Astrocyte of the hippocampus (primary cell): ENCODE measurements at places on chromosomes 1 and 21.

DNA sequence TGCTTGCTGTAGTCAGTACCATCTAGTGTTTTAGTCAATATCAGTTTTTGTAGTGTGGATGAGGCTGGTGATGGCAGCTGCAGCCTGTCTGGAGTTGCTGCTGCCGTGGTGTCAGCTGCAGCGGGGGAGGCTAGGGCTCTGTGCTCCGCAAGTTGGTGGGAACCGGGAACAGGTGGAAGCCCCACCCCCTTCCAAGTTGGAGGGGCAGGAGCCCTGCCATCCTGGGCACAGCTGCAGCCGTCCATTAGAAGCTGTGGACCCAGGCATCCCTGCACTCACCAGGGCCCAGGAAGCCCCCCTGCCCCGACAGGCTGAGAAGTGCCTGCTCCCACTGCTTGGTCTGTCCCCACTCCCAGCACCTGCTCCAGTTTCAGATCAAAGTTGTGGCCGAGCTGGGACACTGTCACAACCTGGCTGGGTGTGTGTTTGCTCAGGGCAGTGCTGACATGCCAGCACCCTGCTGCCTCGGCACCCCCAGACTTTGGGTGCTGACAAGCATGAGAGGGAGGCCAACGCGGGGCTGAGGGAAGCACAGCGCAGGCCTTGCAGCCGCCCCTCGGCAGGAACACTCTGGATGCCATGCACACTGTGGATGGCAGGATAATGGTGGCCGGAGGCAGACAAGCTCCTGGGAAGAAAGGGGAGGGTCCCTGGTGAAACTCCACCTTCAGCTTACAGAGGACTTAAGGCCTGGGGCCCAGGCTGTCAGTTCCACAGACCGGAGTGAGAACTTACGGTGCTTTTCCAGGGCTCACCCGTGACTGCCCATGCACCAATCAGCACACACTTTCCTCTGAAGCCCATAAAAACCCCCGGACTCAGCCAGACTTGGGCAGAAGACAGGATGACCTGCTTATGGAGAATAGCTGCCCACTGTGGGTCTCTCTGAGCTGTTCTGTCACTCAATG lies 86.9 kb downstream of the ADARB1 start:
- no peak for DNase-seq

DNA sequence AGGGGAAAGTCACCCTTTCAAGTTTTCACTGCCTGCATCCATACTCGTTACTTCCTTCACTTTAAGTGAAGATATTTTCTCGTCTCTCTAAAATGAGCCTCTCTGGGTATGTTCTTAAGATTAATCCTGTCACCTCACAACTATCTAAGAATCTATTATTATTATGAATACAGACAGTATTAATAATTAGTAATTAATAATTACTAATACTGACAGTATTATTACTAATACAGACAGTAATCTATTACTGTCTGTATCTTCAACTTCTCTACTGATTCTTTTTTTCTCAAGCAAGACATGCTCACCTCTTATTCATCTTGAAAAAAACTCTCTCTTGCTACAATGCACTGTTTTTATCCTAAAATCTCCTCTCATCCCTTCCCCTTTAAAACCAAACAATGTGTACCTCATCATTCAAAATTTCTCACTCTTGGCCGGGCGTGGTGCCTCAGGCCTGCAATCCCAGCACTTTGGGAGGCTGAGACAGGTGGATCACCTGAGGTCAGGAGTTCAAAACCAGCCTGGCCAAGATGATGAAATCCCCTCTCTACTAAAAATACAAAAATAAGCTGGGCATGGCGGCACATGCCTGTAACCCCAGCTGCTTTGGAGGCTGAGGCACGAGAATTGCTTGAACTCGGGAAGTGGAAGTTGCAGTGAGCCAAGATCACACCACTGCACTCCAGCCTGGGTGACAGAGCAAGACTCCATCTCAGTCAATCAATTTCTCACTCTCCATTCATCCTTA lies 7.8 kb downstream of the NRDC start:
- no peak for DNase-seq

- peak; percentile 94 for DNase-seq
These were observed at the start of gene DOCK7 for GRCh38 chr1:62687903-62688686. Gene DOCK7, minus strand, starts transcription at chr1:62688386. Its CDS starts 122 bp downstream, at chr1:62688264.

GRCh38 chr1:157073944-157074685 lies 25.5 kb downstream of the ETV3L start:
- peak; percentile 58 for DNase-seq

GRCh38 chr1:116777831-116778830 lies 23.9 kb downstream of the CD2 start:
- peak; percentile 85 for DNase-seq

DNA sequence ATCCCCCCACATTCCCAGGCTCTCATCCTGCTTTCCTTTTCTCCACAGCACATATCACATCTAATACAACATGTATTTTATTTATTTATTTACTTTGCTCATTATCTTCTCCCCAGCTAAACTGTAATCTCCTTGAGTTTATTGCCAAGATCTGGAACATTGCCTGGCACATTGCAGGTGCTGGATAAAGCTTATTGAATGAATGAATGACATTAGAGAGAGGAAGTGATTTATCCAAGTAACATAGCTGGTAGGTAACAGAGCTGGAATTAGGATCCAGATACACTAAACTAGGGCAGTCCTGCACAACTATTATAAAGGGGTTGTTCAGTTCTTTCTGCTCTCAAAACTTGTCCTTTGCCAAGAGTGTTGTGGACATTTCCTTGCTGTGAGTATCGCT lies 8.6 kb upstream of the PTAFR start:
- DNase-seq: no peak

GRCh38 chr1:204703826-204704612 lies 18.5 kb upstream of the LRRN2 start:
- DNase-seq: no peak

DNA sequence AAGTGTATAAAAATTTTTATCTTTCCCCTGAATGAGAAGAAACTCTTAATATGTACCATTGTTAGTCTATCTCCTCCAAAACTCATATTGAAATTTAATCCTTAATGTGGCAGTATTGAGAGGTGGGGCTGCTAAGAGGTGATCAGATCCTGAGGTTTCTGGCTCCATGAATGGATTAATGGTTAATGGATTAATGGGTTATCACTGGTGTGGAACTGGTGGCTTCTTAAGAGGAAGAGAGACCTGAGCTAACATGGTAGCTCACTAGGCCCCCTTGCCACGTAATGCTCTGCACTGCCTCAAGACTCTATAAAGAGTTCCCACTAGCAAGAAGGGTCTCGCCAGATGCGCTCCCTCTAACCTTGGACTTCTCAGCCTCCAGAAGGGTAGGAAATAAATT lies 70.6 kb upstream of the ZBTB18 start:
- no peak for DNase-seq

GRCh38 chr1:166114419-166114818 lies 52.4 kb downstream of the FAM78B start:
- no peak for DNase-seq

GRCh38 chr1:222786121-222786520 lies 28.7 kb upstream of the DISP1 start:
- DNase-seq: peak; percentile 11

DNA sequence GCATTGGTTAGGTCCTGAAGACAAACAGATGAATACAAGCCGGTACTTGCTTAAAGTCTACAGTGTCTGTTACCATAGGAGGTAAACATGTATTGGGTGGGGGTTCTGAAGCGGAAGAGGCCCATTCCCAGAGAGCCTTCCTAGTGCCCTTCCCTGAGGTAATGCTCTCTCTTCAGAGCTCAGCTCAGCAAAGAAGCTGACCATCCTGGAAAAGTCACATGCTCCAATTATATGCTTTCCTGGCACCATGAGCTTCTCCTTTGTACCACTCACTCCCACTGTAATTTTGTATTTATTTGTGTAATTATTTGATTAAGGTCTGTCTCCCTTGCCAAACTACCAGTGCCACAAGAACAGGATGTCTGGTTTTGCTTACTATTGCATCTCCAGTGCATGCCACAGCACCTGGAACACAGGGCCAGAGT lies 42.0 kb downstream of the RAB3B start:
- DNase-seq: no peak

DNA sequence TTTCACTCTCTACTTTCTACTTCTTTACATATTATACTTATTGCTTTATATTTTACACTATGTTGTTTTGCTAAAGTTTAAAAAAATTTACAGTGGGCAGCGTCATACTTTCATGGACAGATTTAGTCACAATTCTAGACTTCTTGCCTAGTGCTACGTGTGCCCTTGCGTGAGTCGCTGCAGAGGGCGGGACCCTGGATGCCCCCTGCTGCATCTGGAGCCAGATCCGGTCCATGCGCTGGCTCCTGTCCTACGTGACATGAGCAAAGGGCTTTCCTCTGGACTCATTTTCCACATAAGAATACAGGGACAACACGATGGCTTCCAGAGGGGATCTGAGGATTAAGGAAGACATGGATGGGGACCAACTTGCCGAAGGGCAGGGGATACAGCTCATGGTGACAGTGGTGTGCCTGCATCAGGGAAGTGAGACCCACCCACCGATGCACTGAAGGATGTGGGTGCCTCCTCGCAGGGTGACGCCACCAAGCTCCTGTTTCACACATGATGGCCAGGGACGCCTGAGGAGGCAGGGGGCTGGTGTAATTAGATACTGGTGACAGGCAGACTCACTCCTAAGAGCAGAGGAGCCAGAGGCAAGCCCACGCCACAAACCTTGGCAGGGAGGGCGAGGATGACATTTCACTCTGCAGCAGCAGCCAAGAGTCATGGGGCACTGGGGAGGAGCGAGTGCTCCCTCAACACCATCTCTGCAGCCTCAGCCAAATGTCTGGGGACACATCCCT lies 86.6 kb downstream of the DMRTB1 start:
- DNase-seq: no peak

DNA sequence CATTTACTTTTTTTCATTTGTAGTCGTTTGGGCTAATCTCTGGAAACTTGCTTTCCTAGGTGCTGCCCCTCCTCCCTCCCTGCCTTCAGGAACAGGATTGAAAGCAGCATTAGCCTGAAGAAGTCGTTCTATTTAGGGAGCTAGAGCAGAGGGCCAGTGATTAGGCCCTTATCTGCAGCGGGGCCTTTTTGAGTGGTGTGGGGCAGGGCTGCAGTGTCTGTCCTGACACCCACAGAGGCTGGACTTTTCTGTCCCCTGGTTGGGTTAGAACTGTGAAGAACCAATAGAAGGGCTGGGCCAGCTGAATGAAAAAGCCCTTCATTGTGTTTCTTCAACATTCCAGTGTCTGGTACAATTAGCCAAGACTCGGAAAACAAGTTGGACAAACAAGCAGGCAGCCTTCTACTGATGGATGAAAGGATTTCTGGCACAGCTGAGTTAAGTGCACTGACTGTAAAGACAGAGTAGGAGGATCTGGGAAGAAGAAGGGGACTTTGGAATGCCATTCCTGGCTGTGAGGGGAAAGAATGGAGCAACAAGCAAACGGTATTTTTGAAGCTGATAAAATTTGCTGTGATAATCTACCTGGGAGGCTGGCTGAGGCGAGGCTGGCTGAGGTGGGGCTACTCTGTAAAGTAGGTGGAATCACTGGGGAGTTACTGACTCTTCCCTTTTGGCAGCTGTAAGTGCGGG lies 9.7 kb downstream of the MACF1 start:
- DNase-seq: peak; percentile 79

DNA sequence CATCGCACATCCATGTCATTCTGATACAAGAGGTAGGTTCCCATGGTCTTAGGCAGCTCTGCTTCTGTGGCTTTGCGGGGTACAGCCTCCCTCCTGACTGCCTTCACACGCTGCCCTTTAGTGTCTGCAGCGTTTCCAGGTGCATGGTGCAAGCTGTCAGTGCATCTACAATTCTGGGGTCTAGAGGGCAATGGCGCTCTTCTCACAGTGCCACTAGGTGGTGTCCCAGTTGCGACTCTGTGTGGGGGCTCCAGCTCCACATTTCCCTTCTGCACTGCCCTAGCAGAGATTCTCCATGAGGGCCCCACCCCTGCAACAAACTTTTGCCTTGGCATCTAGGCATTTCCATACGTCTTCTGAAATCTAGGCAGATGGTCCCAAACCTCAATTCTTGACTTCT lies 138.2 kb upstream of the BRINP3 start:
- no peak for DNase-seq

GRCh38 chr21:42524341-42525028 lies 10.8 kb downstream of the SLC37A1 start:
- DNase-seq: peak; percentile 78

DNA sequence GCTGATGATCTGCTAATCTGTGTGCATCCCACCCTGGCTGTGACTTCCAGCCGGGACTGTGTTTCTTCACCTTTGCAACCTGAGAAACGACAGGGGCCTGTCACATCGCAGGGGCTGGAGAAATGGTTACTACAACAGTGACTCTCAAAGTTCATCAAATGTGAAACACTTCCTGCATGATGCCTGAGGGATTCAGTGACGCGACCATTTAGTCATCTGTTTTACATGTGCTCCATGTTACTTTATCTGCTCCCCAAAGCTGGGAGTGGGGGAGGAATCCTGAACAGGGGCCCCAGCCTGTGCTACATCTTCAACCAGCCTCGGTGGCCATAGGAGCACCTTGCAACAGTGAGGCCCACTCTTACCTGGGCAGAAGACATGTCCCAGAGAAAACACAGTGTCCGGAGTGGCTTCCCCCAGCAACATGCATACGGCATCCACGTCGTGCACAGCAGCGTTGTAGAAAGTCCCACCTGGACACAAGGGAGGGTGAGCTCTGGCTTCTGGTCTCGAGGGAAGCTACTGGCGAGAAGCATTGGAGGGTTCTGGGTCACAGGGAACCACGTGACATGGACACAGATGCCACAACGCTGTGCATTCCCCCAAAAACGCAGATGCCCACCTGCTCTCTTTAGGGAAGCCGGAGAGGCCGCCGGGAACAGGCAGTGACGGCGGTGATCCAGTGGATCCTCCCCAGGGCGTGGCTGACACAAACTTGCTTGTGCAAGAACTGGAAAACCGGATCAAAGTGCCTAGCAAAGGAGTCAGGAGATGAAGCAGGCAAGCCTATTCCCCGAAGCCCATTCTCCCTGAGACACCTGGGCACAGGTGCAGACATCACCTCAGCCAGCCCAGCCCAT lies 9.6 kb upstream of the CCDC27 start:
- no peak for DNase-seq

DNA sequence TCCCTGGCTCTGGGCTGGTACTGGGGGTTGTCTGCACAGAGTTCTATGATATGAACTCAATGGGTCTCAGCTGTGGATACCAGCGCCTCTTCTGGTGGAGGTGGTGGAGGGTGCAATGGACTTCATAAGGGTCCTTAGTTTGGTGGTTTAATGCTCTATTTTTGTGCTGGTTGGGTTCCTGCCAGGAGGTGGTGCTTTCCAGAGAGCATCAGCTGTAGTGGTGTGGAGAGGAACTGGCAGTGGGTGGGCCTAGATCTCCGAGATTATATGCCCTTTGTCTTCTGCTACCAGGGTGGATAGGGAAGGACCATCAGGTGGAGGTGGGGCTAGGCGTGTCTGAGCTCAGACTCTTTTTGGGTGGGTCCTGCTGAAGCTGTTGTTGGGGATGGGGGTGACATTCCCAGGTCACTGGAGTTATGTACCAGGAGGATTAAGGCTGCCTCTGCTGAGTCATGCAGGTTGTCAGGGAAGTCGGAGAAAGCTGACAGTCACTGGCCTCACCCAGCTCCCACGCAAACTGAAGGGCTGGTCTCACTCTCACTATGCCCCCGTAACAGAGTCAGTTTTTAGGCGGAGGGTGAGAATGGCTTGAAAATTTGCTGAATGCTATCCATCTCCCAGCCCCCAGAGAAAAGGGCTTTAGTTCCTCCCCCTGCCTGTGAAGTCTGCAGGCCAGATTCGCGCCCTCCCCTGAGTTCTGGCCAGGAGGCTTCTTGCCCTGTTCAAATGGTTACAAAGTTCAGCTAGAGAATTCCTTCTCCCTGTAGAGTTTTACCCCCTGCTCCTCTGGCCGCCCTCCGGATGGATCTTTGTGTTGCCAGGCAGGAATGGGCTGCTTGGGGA lies 902.9 kb downstream of the LTN1 start:
- DNase-seq: no peak
